ENCODE measurements at places on chromosomes 2 and 18.

GRCh38 chr18:51248685-51249084 is 51.2 kb upstream of the MEX3C start:
- DNase-seq, result no peak

DNA sequence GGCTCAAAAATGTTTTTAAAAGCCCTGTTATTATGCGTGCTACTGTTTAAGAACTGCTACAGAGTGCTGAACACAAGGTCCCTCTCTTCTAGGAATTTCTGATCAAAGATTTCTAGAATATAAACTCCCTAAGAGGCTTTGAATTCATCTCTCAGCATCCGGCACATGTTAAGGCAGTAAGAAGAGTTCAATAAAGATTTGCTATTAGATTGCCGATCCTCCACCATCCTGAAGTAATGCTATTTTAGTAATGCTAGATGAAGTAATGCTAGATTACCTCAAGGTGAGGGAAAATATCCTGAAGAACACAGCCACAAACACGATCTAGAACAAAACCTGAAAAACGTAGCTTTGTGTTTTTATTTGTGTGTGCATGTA is 949 bp upstream of the MYL12B start:
- DNase-seq, result no peak

DNA sequence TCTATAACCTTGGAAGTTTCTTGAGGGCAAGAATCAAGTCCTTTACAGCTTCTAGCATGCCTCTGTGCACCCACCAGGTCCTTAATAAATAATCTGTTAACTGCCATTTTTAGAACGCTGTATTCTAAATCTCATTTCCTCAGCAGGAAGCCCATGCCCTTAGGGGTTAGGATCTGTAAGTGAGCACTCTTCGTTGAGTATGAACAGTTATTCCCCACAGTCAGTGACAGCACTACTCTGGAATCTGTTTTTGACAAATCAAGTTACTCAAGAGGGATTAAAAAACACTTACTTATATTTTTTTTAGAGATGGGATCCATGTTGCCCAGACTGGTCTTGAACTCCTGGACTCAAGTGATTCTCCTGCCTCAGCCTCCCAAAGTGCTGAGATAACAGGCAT is 14.6 kb downstream of the PAIP2B start:
- DNase-seq, result no peak

DNA sequence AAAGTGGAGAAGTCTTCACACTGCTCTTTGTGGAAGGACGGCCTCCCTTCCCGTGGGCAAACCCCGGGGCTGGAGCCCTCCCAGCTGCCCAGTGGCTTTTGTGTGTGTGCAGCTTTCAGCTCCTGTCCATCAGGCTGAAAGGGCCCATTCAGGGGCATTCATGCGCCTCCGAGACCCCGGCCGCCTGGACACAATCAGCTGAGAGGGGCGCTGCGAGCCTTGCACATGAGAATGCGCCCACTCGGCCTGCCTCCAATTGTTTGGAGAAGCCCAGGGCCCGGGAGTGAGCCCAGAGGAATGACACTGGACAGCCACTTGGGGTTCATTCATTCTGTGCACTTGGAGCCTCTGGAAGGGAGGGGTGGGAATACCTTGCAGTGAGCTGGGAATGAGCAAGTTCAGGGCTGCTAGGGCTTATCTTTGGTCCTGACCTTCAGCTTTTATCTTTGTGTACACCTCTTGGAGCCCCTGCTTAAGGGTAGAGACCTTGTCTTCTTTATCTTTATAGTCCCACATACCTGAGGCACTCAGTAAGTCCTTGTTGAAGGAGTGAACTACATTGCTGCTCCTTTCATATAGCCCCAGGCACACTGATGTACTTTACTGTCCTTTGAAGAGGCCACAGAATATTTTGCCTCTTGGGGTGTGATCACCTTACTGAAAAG is 56.5 kb downstream of the TCF7L1 start:
- no peak for DNase-seq

GRCh38 chr2:132583666-132584360 is 86.2 kb downstream of the LYPD1 start:
- no peak for DNase-seq

- no peak for DNase-seq
Measured at GRCh38 chr18:3623769-3624545, 174.0 kb downstream of the TGIF1 start.
